ENCODE measurements at places on chromosomes 2 and 18.

- DNase-seq = no peak
Observed at GRCh38 chr2:232621186-232621585, 12.2 kb upstream of the EFHD1 start.

GRCh38 chr2:1910021-1910420, 165.7 kb upstream of the PXDN start:
- DNase-seq = no peak

DNA sequence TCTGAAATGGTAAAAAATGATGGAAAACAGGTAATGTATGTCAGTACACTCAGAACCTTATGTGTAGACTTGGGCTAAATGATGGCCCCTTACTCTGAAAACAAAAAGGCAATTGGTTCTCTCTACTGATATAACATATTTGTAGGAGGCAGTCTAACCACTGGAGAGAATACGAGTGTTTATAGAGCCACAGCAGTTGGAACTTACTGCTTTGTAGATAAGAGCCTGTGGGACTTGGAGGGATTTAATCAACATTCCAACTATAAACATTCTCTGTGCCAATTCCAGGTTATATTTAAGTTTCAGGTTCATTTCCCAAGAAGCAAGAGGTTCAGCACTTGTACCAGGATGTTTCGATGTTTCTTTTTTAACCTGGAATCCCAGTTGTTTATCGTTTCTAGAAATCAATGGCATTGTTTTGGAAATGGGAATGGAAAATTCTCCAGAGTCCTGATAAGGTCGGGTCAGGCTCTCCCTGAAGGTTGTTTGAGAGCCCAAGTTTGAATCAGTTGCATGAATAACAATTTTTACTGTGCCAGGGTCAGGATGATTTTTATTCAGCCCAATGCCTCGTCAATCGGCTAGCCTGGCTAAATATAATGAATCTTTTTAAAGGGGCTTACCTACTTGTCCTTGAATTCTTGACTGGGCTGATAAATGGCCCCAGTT, 278.4 kb upstream of the FAM98A start:
- DNase-seq = no peak

- DNase-seq = no peak
Observed at GRCh38 chr2:143734507-143734906, 605.3 kb downstream of the ARHGAP15 start.

GRCh38 chr2:146461068-146461467, 1383.8 kb upstream of the ACVR2A start:
- DNase-seq = no peak

GRCh38 chr18:49648811-49649210, 87.0 kb downstream of the LIPG start:
- no peak for DNase-seq

DNA sequence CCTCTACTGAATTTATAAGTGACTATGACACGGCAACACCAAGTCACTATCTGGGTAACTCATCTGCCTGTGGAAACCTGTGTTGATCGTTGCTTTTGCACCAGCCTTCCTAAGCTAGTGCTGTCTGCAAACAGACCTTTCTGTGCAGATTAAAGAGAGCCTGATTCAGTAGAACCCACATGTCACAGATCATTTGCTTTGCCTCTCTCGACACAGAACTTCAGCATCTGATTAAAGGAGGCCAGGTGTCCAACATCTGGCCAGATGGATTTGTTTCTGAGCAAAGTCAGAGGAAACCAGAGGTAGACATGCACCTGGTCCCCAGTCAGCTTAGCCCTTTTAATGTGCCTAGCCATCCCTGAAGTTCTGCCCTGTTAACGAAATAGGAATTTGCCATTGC, 15.0 kb upstream of the TTR start:
- DNase-seq = no peak

- no peak for DNase-seq
Observed at GRCh38 chr2:72681016-72681995, 144.5 kb downstream of the EXOC6B start.

DNA sequence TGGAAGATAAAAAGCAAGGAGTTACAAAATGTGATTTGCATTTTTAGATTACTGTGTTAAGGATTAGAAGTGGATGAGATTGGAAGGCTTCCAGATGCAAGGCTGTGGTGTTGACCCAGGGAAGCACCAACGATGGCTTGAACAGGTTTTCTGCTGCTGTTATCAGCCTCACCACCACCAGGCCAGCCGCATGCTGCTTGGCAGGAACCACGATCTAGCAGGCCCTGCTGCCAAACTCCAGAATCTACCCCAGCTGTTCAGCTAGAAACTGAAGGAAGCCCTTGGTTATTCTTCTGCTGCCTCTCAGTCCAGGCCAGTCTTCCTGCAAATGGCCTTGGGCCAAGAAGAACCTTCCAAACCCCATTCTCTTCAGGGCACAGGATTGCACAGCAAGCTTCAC, 133.9 kb downstream of the MTCL1 start:
- no peak for DNase-seq

- no peak for DNase-seq
Observed at GRCh38 chr18:11993264-11993916, 12.1 kb downstream of the IMPA2 start.

DNA sequence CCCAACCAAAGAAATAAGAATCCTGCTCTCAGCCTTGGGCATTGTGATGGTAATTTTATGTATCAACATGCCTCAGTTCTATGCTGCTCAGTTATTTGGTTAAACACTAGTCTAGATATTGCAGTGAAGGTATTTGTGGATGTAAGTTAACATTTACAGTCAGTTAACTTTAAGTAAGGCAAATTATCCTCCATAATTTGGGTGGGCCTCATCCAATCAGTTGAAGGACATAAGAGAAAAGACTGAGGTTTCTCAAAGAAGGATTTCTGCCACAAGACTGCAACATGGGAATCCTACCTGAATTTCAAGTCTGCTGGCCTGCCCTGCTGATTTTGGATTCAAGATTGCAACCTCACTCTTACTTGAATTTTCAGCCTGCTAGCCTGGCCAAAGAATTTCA, 975.5 kb upstream of the ACVR2A start:
- DNase-seq = no peak

DNA sequence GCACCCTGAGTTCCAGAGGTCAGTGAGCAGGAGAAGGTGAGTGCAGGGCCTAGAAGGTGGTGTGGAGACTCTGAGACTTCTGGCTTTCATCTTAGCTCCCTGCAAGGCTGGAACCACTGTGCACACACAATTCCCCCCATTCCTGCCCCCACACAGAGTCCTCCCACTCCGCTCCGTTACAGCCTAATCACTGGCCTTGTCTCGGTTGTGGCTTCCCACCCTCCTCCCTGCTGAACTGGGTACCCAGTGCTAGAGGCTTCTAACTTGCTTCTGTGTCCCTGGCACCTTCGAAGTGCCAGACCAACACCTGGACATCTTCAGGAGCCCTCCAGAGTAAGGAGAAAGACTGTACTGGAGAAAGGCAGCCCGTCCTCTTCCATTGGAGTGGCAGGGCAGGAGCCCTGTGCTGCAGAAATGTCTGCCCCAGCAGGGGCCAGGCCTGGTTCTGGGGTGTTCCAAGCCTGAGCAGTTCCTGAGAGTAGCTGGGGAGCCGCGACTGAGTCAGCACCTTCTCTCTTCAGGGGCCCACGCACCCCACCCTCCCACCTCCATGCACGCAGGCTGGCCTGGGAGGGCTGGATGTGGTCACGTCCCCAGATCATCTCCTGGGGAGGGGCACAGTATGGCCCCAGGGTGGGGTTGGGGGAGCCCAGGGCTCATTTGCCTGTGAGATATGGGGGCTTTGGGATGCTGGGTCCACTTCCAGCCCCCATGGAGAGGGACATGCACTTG, 23.4 kb downstream of the CROCC2 start:
- no peak for DNase-seq

- DNase-seq = no peak
Observed at GRCh38 chr18:79574938-79575525, 104.6 kb upstream of the CTDP1 start.

GRCh38 chr2:15860760-15861159, 79.6 kb upstream of the MYCN start:
- no peak for DNase-seq
